GM13976 (cell line): ENCODE measurements at places on chromosomes 16 and 17.

- no peak for DNase-seq
Measured at GRCh38 chr17:63515426-63515825, 7.7 kb upstream of the KCNH6 start.

GRCh38 chr17:56870081-56870651 lies 36.2 kb downstream of the DGKE start:
- DNase-seq, result peak; percentile 67

DNA sequence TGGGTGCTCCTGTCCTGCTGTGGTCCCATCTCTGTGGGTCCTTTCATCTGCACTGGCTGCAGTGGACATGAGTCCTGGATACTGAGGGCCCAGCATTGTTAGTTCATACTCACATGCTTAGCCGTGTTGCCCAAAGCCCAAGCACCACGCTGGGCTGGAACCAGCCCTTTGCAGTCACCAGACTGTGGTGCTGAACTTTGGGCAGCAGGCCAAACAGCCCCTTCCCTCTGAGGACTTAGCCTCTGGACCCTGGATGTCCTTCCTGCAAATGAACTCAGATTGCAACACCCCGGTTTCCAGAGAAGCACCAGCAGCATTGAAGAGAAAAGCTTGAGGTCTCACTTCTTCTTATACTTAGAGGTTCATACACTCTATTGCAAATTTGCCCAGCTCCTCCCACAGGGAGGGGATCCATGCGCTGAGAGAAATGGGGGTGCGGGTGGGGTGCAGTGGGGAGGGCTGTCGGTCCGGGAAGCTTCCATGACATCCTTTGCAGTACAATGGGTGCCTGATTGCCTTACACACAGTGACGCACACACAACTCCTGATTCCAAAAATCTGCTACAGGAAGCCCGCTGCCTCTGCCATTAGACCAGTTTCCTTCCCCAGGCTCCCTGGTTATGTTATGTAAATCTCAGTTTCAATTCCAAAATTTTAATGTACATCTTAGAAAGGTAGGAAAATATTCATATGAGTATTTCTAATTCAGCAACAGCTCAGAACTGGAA lies 65.8 kb downstream of the RGS9 start:
- DNase-seq, result no peak

GRCh38 chr16:17836868-17837602 lies 366.3 kb upstream of the XYLT1 start:
- DNase-seq, result no peak

- no peak for DNase-seq
Measured at GRCh38 chr17:16432017-16432416, 16.6 kb downstream of the TRPV2 start.

DNA sequence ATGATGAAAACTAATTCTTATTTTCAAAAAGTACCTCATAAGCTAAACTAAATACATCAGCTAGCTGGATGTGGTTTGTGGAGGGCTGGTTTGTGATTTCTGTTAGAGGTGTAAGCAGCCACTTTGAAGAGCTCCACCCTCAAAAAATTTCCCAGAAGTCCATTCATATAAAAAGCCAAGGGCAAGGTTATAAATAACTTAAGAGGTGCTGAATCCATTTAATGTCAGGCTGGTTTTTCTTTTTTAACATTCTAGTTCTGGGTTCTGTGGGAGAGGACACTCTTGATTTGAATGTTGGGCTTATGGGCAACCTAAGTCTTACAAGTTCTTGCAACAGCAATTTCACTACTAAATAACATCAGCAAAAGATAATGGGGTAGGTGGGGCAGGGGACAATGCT lies 3.4 kb upstream of the WIPI1 start:
- DNase-seq, result no peak

- DNase-seq, result peak; percentile 73
Measured at GRCh38 chr16:30761427-30761927, 385 bp downstream of the CFAP119 start.

- peak; percentile 60 for DNase-seq
Measured at GRCh38 chr16:72172105-72173034, at the start of gene PMFBP1. PMFBP1 (minus strand) TSS chr16:72172155; CDS start chr16:72171208, 947 bp downstream.

DNA sequence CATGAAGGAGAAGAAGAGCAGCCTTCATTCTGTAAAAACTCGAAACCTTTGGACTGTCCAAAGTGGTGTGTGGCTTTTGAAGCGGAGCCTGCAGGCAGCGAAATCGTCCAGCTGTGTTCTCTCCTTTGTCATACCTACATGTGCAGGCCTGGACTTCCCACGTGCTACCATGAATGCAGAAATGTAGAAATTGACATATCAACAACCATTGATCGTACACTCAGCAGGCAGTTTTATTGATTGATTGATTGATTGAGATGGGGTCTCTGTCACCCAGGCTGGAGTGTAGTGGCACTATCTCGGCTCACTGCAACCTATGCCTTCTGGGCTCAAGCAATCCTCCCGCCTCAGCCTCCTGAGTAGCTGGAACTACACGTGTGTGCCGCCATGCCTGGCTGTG lies 2.6 kb upstream of the HAPSTR1 start:
- no peak for DNase-seq

GRCh38 chr16:47787696-47788095 lies 326.6 kb downstream of the PHKB start:
- no peak for DNase-seq

DNA sequence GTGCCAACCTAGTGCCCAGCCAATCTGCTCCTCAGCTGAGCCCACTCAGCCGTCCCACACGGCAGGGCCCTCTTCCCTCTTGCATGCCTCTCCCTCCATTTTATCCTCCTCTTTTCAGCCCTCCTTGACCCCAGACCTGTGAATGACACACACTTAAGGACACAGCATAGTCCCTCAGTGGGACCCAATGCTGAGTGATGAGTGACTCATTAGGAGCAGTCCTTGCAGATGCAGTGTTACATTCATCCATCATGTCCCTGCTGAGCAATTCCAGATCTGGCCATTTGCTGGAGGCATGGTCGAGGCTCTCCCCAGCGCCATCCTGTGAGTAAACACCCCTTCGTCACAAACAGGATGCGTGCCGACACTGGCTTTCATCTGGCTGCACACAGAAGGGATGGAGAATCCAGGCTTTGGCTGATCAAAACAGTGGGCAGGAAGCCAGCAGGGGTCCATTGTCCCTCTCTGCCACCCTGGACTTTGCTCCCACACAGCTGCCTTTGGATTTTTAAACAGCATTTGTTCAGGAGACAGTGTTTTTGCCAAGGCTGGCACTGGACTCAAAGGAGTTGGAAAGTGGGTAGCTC lies 122.6 kb downstream of the AXIN2 start:
- DNase-seq, result no peak

DNA sequence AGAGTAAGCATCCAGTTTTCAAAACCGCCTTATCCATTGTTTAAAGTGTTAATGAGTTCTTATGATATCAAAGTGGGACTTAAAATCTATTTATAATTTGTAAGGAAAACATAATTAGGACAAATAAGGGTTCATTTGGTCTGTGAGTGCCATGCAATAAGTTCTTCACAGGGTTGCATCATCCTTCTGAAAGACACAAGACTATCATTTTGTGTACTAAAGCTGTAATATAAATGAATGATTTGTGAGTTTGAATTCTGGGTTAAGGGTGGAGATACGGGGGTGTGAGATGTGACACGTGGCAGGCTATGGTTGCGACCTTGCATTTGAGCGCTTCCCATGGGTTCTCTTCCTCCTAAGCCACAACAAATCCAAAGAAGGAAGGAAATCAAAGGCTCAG lies 6.8 kb downstream of the GAN start:
- DNase-seq, result no peak

DNA sequence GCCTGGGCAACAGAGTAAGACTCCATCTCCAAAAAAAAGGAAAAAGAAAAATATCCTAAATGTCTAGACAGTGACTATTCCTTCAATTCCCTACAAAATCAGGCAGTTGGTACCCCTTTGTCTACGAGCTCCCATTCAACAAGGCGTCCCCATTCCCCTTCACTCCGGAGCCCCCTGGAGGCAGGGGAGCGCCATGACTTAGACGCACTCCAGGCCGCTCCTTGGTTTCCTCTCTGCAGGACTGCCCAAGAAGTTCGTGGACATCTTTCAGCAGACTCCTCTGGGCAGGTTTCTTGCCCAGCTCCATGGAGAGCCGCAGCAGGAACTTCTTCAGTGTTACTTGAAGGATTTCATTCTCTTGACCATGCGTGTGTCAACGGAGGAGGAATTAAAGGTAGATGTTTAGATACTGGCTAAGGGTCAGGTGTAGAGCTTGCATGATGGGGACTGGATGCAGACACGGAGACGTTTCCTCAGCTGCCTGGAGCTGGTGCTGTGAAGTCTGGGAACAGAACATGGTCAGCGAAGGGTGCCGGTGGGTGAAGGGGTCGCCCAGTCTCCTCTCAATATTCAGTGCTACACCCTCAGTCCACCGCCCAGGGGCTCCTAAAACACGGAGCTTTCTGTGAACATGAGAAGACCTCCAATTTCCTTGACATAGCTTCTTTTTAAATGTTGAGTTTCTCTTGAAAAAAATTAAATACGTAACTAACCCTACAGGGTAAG lies 53.3 kb upstream of the ENDOV start:
- DNase-seq, result no peak

- DNase-seq, result no peak
Measured at GRCh38 chr17:50469208-50469605, 527 bp upstream of the CHAD start.

GRCh38 chr16:82192665-82193064 lies 22.6 kb upstream of the MPHOSPH6 start:
- DNase-seq, result no peak

GRCh38 chr17:49193513-49194296 lies 16.7 kb downstream of the GNGT2 start:
- DNase-seq, result peak; percentile 57

- no peak for DNase-seq
Measured at GRCh38 chr16:70715055-70715858, 29.4 kb upstream of the MTSS2 start.

GRCh38 chr16:88978608-88979346 lies 1.8 kb upstream of the CBFA2T3 start:
- DNase-seq, result peak; percentile 89

GRCh38 chr17:17703140-17703919 lies 22.1 kb downstream of the RAI1 start:
- no peak for DNase-seq

- DNase-seq, result no peak
Measured at GRCh38 chr17:63463771-63464170, 13.1 kb upstream of the ACE start.

- no peak for DNase-seq
Measured at GRCh38 chr16:69937465-69937951, 13.6 kb upstream of the CLEC18A start.

DNA sequence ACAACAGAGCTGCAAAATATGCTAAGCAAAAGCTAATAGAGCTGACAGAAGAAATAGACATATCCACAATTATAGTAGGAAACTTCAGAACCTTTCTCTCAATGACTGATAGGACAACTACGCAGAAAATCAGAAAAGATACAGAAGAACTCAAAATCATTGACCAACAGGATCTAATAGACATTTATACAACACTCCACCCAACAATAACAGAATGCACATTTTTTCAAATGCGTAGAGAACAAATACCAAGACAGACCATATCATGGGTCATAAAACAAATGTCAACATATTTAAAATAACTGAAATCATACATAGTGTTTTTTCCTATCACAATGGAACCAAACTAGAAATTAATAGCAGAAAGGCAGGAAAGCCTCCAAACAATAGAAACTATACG lies 237.4 kb downstream of the C16orf78 start:
- DNase-seq, result no peak

DNA sequence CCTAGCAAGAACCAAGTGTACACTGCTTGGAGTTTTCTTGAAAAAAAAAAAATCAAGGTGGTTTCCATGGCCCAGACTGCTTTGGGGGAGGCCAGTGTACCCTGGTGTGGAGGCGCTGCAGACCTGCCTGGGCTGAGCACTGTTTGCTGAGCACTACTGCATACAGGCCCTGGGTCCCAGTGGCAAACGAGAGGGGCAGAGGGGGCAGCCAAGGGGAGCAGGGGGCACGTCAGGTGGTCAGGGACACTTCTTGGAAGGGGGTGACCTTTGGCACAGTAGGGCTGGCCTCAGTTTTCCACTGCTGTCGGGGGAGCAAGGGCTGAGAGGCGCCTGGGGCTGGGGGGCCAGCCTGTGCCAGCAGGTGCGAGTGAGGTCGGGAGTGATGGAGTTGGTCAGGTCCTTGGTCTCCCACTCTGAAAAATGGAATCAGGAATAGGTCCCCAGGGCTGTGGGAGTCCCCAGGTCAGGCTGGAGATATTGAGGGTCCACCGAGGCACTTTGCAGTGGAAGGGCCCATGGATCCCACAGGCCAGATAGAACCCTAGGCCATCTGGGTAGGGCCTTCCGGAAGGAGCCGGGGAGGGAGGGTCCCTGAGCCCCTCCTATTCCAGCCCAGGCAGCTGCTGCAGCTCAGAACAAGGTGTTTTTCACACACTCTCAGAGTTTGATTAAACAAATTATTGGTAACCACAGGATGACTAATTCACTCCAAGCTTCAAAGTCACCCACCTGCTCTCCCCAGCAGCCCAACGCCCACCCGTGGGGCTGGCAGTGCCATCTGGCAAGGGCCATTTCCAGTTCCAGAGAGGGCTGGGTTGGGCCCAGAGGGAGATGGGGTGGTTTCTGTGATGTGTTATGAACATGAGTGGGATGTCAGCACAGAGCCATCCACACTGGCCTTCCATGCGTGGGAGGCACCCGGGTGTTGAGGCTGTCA lies 3.5 kb downstream of the ZFPM1 start:
- DNase-seq, result no peak

DNA sequence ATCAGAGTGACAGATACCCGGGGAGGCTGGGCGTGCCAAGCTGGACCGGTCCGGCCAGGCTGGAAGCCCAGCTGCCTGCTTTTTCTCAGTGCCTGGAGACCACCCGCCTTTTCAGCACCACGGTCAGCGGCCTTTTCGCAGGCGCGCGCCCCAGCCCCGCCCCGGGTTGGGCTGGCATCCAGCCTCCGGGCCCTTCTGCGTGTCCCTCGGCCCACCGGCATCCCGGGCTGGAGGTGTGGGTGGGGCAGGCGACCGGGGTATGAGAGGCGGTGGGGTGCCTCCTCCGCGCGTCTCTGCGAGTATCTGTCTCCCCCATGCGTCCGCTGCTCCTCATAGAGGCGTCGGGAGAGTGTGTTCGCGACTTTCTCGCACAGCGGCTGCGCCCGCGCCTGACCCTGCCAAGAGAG lies 102.5 kb downstream of the MRM1 start:
- DNase-seq, result peak; percentile 65

DNA sequence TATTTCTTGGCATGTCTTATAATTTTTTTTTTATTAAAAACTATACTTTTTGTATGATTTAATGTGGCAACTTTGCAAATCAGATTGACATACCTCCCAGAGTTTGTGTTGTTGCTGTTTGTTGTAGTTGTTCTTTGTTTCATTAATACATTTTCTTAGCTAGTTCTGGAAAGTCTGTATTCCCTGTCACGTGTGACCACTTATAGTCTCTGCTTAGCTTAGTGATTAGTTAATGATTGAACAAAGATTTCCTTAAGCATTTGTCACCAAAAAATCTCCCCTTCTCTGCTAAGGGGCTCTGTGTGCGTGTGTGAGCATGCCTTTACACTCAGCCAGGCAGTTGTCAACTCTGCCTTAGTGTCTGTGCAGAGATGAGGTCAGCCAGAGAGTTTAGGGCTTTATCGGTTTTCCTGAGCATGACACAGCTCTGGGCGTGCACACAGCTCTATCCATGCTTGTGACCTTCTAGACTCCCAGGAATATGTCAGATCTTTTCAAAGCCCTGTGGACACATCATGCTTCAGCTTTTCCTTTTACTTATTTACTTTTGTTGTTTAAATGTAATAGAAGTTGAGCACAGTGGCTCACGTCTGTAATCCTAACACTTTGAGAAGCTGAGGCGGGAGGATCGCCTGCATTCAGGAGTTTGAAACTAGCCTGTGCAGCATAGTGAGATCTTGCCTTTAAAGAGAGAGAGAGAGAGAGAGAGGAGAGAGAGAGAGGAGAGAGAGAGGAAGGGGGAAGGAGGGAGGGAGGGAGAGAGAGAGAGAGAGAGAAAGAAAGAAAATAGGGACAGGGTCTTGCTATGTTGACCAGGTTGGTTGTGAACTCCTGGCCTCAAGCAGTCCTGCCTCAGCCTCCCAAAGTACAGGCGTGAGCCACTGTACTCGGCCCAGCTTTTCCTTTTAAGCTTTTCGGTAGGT lies 21.9 kb downstream of the DNAI2 start:
- DNase-seq, result no peak
